SW480 (cell line): ENCODE measurements at places on chromosomes 1 and 21.

- DNase-seq = no peak
These were observed 19.4 kb downstream of the HSD11B1 start for GRCh38 chr1:209723756-209724693.

- DNase-seq = no peak
These were observed 12.2 kb upstream of the S100A7A start for GRCh38 chr1:153404086-153404635.

- no peak for DNase-seq
These were observed 64.6 kb downstream of the IER5 start for GRCh38 chr1:181152892-181153633.

DNA sequence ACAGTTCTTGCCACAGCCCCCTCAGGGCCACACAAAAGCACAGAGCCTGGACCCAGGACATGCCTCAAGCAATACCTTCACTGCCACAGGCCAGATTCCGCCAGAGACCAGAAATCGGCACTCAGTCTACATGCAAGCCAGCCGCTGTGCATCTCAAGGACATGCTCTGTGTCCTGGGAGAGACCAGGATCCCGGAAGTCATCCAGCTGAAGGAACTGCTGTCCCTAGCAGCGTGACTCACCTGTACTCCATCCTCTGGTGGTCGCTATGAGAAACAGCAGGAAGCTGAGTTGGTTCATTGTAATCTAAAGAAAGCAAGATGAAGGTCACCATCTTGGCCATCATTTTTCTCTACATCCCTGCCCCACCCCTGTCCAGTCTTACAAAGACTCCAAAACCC, 401 bp downstream of the ITLN1 start:
- peak; percentile 16 for DNase-seq
